CD4-positive, alpha-beta T cell treated with Interleukin-17A for 1 hour (primary cell): ENCODE measurements at places on chromosomes 1 and 21.

GRCh38 chr21:37765221-37765900 lies 150.9 kb downstream of the KCNJ6 start:
- no peak for DNase-seq

DNA sequence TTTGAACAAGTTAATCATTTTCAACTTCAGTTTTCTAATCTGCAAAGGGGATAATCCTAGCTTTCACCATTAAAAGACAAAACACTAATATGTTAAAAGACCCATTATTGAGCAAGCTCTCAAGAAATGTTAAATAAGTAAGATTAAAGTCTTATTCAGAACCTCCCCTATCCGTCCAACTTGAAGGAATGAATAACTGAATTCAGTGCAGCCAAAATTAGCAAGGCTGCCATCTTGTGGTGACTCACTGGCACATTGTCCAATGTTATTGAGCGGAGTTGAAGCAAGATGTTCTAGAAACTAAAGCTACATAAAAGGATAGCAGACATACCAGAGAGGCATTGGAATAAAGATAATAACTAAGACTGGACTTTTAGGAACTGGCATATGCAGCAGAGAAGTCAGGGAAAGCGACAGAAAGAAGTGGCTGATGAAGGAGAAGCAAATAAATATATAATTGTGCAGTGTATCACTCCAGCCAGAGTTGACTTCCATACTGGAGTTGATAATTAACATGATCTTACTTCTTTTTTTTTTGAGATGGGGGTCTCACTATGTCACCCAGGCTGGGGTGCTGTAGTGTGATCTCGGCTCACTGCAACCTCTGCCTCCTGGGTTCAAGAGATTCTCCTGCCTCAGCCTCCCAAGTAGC lies 8.2 kb upstream of the CAP1 start:
- DNase-seq, result peak; percentile 74

GRCh38 chr1:56321150-56321490 lies 258.2 kb downstream of the PLPP3 start:
- DNase-seq, result no peak

GRCh38 chr1:246067432-246068216 lies 439.5 kb downstream of the SMYD3 start:
- DNase-seq, result no peak

GRCh38 chr1:55131801-55132200 lies 83.4 kb downstream of the USP24 start:
- no peak for DNase-seq

DNA sequence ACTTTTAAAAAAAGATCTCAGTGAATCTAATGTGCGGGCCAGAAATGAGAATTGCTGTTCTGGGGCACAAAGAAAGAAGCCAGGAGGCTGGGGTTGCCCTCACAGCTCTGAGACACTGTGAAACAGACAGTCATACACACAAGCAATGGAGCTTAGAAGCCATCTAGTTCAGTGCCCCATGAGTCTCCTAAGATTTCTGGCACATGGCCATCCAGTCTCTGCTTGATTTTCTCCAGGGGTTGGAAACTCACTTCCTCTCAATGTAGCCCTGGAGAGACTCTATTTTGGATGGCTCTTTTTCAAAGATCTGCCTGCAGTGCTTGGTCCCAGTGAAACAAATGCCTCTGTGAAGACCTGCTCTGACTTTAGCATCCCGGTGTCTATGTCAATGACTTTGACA lies 38.6 kb downstream of the KCNN3 start:
- DNase-seq, result no peak

DNA sequence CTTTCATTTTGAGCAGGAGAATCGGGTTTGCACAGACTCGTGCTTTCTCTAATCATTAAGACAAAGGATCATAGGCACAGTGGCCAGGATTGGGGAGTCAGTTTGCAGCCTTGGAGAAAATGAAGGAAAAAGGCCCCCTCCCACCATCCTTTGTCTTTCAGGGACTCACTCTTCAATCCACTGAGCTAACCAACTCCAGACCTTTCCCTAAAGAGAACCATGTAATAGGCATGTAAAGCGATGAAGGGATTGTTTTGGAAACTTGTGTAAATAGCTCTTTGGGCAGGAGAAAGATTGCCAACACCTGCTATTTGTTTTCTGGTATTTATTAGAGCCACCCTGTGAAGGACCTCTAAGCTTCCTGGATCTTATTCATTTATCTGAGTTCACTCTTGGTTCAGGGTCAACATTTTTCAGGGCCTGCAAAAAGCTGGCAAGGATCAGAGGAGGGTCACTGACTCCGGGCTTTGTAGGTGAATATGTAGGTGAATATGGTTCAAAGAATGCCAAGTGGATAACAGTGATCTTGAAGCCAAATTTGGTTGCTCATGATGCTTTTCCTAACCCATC lies 192.6 kb upstream of the FGGY start:
- no peak for DNase-seq

- no peak for DNase-seq
Measured at GRCh38 chr1:50278410-50278809, 144.8 kb downstream of the DMRTA2 start.

DNA sequence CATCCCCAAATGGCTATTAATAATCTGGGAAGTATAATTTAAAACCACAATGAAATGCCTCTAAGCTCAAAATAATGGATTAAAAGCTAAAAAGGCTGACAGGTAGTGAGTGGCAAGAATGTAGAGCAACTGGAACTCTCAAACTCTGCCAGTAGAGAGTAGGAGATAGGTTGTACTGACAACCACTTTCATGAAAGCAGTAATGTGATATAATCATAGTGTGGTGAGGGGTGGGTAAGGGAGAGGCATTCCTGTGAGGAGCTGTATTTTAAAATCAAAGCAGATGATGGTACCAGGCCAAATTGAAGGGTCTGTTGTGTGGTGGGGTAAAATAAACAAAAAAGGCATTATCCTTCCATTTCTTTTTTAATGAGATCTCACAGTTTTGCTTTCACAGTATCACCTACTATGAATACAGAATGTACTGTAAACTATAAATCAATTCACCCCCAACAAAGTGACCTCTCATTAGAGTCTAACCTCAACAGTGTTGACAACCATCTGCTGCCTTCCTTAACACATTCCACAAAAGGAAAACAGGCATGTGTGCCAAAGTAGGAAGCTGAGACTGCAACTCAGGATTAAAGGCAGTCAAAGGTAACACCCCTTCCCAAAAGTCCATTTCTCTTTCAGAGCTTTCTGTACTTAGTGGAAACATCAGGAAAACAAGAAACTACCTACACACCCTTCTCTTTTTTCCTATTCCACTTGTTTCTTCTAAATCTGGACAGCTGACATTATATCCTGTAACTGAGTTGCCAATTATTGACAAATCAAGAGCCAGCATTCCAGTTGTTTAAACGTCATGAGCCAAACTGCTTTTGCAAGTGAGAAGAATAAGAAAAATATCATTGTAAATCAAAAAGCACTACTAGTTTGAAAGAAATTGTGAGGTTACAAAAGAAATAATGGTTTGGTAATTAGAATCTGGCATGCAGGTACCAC lies 130.8 kb downstream of the FAF1 start:
- no peak for DNase-seq

DNA sequence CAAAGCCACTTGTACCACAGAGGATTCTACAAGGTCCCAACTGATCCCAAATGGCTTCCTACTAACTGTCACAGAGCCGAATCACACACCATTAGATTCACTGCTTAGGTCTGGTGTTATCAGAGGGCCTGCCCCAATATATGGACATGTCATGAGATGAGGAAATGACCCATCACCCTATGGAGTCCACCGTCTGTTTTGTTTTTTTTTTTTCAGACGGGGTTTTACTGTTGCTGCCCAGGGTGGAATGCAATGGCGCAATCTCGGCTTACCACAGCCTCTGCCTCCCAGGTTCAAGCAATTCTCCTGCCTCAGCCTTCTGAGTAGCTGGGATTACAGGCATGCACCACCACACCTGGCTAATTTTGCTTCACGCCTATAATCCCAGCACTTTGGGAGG lies 83.8 kb upstream of the ETS2 start:
- no peak for DNase-seq

DNA sequence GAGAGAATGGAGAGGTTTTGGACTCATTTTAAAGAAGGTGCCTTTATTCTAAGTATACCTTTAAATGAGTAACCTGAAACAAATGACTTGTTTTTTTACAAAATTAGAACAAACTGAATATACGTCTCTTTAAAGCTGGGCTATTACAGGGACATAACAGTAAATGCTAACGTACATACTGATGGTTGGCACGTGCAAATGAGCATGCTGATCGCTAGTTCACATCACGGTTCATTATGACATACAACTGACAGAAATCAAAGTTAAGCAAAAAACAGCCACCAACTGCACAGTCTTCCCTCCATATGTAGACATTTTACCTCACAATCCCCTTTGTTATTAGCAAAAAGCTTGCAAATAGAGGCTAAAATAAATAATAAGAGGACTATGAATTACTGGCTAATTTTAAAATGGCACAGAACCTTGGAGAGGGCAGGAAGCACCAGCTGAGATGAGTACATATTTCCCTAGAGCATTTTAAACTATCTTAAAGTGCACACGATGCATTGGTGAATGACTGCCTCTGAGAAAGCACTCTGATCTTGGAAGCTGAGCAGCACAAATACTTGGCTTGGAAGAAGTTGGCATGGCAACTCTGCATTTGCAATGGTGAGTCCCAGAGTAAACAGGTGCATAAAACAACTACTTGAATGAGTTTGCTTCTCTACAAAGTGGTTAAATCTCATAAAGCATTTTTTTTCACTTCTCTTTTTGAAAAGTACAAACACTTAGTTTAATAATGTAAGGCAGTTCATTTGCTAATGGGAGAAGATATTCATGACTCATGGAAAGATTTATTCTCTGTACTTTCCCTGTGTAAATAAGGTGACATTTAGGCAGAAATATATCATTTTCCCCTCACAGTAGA lies 204.7 kb downstream of the LHX8 start:
- no peak for DNase-seq

DNA sequence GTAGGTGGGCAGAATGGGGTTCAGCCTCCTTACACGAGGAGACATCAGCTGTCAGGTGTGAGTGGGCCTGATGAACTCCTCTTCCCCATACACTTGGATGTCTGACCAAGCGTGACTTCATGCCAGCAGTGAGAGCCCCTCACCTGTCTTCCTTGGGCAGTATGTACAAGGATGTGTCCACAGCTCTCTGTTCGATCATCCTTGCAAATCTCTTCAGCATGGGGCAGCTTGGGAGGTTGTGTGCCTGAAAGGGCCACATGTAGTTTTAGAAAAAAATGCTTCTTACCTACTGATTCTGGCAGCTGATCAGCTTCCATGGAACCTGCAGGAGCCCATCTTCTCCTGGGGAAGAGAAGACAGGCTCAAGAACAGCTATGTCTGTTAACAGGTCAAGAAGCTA lies 18.0 kb downstream of the ACP6 start:
- no peak for DNase-seq

- no peak for DNase-seq
Measured at GRCh38 chr21:39958731-39959130, 91.5 kb downstream of the PCP4 start.

GRCh38 chr1:66931590-66931989 lies 6.8 kb downstream of the MIER1 start:
- peak; percentile 50 for DNase-seq

DNA sequence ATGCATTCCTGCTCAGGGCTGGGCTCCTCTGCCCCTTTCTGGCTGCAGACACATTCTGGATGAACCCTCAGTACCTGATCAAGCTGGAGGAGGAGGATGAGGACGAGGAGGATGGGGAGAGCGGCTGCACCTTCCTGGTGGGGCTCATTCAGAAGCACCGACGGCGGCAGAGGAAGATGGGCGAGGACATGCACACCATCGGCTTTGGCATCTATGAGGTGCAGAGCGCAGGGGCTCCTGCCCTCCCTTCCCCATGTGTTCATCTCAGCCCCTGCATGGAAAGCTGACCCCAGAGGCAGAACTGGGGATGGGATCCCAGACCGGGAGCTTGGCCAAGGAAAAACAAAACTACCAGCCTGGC lies 43.1 kb downstream of the CAPN2 start:
- no peak for DNase-seq

DNA sequence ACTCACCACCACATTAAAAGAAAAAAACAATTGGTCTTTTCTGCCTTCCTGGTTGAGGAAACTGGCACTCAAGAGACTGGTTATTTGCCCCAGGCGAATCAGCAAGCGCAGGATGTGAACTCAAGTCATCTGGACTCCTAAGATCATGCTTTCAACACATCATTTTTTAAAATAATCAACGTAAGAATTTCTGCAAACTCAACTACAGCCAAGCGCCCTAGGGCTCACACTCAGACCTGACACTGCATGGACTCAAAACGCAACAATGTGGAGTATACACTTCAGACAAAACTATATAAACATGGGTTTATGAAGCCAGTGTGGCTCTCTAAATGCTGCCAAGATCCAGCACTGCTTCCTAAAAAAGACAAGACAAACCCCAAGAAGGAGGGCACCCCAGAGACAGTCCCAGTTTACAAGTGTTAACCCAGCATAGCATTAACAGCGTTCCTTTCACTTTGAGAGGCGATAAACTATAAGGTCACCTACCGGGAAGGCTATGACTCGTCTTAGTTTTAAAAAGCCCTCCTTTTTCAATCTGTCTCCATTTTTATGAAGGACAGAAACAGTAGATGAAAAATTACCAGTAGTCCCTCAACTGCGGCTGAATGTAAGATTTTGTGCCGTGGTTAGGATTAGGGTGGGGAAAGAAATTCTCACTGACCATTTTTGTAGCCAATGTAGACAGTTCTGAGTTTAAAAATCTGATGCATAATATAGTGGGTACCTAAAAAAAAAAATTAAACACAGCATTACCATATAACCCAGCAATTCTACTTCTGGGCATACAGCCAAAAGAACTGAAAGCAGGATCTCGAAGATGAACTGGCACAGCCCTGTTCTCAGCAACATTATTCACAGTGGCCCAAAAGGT lies 54.8 kb downstream of the SIPA1L2 start:
- DNase-seq, result no peak

GRCh38 chr1:233614173-233614742 lies 352 bp downstream of the KCNK1 start:
- DNase-seq, result no peak

GRCh38 chr1:207755846-207756693 lies 4.2 kb downstream of the CD46 start:
- DNase-seq, result no peak

DNA sequence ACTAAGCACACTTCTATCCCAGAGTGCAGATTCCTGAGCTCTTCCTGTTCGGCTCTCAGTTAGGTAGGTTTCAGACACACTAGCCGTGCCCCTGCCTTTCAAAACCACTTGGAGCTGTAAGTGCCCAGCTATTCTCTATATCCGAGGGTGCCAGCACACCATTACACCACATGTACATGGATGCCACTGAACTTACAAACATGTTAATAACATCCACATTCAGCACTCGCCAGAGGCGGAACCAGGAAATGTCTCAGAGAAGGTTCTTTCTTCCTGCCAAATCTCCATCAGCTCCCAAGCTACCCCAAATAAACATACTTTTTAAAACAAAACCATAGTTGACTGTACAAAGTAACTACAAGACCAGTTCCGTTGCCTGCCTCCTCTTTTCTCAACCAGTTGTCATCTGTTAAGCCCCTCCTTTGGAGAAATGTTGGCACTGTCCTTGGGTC lies 78.4 kb upstream of the CTTNBP2NL start:
- DNase-seq, result no peak

DNA sequence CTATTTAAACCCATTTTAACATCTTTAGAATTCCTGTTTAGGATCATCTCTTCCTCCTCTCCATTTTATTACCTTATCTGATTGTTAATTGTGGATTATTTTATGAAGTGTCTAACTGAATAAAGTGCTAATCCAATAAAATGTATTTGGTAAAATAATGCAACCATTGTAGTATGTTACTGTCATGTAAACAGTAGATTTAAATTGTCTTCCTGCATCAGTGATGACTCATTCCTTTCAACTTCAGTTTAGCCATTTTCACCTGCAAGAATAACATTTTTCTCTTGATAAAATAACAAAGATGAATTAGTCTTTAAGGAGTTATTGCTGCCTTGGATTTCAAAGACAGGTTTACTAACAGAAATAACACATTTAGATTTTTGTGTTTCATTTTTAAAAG lies 5.4 kb downstream of the PPP2R5A start:
- no peak for DNase-seq
